Upper lobe of left lung (tissue), 6 donors: ENCODE measurements at places on chromosomes 7 and 10. TPM values are rescaled to one million over a fixed set of nuclear protein-coding genes. Genes with fewer than 3 reads are reported as not detected.

The GATAD1 gene
- 25.5 TPM for total RNA-seq

The PPP1R9A gene
- total RNA-seq = 41.9 TPM

The GSTO1 gene
- 147 TPM for total RNA-seq

The GOLGA7B gene
- 1.0 TPM for total RNA-seq

The R3HCC1L gene
- 21.9 TPM for total RNA-seq

The MACROH2A2 gene
- 7.0 TPM for total RNA-seq

- no peak overlapping the region for H3K27ac ChIP-seq
- H3K4me3 ChIP-seq = no peak overlapping the region
- no peaks in the 10 kb centered on the region for H3K36me3 ChIP-seq
- H3K4me1 ChIP-seq = no peaks in the 10 kb centered on the region
These were observed 992.7 kb upstream of the MBL2 start for GRCh38 chr10:53765311-53765710.

DNA sequence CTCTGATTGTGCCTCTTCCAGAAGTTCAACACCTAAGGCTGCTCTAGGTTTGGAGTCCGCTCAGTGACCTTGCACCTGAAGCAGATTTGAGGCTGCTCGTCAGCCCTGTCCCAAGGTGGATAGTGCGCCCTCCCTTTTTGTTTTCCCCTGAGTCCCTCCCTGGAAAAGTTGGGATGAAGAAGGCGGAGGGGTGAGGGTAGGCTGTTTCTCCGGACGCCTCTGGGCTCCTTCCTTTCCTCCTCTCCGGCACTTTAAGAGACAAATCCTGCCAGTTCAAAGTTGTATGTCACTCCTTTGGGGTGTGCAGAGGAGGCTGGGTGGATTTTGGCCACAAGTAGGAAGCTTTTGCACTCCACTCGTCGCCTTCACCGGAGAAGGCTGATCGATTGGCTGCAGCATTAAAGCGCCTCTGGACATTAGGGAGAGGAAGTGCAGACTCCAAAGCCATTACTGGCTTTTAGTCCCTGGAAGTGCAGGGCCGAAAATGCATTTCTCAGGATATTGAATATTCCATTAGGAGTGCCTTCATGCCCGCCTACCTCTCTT lies 81.9 kb upstream of the PRKG1 start:
- peaks cover 8% of the 10 kb centered on the region for H3K4me1 ChIP-seq
- no peak for DNase-seq
- peak overlapping the region; percentile 71 for H3K4me3 ChIP-seq
- H3K36me3 ChIP-seq = no peaks in the 10 kb centered on the region

- no peaks in the 10 kb centered on the region for H3K4me1 ChIP-seq
- no peak for DNase-seq
- no peaks in the 10 kb centered on the region for H3K36me3 ChIP-seq
- no peak overlapping the region for H3K27ac ChIP-seq
- no peaks in the 10 kb centered on the region for H3K27me3 ChIP-seq
These were observed 155.6 kb downstream of the PKD1L1 start for GRCh38 chr7:47792521-47793121.

DNA sequence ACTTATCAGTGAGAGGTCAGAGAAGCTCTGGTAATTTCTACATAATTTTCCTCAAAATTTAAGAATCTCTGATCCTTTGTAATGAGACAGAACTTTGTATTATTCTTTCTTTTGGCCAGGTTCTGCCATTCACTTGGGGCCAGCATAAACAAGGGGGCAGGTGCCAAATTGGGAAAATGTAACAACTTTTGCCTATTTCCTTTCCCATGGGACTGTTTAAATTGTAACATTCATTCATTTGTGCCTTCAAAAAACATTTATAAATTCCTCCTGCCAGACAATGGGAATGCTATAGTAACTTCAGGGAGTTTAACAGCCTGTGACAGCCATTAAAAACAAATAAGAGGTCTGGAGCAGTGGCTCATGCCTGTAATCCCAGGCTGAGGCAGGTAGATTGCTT lies 12.4 kb downstream of the DYNC1I1 start:
- no peak overlapping the region for H3K27ac ChIP-seq
- H3K27me3 ChIP-seq = no peaks in the 10 kb centered on the region
- H3K4me3 ChIP-seq = no peak overlapping the region
- no peaks in the 10 kb centered on the region for H3K4me1 ChIP-seq
- DNase-seq = no peak
- H3K36me3 ChIP-seq = no peaks in the 10 kb centered on the region

DNA sequence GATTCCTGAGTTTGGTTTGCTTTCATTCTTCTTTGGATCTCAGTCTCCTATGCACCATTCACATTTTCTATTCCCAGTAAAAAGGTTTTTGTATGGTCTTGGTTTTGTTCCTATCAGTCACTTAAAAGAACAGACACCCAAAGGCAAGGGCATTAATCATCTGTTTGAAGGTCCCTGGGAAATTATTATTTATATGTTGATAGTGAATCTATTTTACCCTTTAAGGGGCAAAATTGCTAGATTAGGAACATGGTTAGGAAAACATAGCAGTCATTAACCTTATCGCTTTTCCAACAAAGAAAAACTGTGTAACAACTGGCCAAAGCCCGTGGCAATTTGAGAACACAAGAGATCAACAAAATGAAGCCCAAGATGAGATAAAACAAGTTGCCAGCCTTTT lies 1146.6 kb upstream of the C7orf33 start:
- no peak overlapping the region for H3K27ac ChIP-seq
- DNase-seq = no peak
- no peaks in the 10 kb centered on the region for H3K4me1 ChIP-seq
- no peak overlapping the region for H3K4me3 ChIP-seq
- no peaks in the 10 kb centered on the region for H3K36me3 ChIP-seq
- H3K27me3 ChIP-seq = no peaks in the 10 kb centered on the region

DNA sequence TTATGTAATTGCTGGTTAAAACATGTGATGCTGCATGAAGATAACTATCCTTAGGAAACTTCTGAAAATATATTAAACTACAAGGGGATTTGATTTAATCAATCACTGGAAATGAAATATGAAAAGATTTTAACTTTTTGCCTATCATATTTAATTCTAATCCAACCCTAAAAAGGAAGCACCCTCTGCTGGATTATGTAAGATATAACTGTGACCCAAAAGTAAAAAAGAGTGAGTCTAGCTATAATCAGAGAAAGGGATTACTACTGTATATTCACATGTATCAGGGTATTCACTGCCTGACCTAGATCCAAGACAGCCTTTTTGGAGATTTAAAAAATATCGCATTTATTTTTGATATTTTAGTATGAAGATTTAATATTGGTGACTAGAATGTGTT lies 295.5 kb downstream of the MDFIC start:
- H3K4me1 ChIP-seq = no peaks in the 10 kb centered on the region
- no peak overlapping the region for H3K4me3 ChIP-seq
- H3K27me3 ChIP-seq = no peaks in the 10 kb centered on the region
- H3K36me3 ChIP-seq = no peaks in the 10 kb centered on the region
- DNase-seq = no peak
- H3K27ac ChIP-seq = no peak overlapping the region

DNA sequence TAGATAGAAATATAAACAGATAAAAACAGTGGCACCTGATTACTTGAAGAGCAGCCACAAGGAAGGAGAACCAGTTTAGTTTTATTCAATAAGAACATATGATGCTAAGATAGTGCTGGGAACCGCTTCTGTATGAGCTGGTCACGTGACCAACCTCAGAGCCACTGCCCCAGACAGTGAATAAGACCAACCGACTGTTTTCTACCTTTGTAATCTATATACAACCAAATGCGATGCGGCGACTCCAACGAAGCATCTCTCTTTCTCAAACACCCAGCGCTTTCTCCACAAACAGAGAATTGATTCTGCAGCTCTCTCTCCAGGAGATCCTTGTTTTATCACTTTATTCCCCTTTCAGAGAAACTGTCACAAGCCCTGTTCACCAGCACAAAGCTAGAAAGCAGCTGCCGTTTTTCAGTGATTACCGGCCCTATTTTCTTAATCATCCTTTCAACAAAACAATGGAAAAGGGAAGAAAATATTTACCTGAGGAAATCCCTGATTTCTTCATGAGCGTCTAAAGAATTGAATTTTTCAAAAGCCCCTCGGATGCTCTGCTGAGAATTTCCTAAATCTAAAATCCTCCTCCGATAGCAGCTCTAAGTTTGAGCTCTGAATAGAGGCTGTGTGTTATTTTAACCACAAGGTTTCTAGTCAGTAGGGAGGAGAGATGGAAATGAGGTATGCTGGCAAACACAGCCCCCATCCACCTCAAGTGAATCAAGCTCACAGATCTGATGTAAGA lies 55.7 kb upstream of the JCAD start:
- no peak overlapping the region for H3K4me3 ChIP-seq
- H3K4me1 ChIP-seq = no peaks in the 10 kb centered on the region
- DNase-seq = peak; percentile 50
- H3K36me3 ChIP-seq = no peaks in the 10 kb centered on the region

- no peaks in the 10 kb centered on the region for H3K4me1 ChIP-seq
- no peaks in the 10 kb centered on the region for H3K36me3 ChIP-seq
- no peak for DNase-seq
- H3K27me3 ChIP-seq = no peaks in the 10 kb centered on the region
These were observed 28.2 kb downstream of the INPP5F start for GRCh38 chr10:119754085-119754484.

- H3K27me3 ChIP-seq = no peaks in the 10 kb centered on the region
- H3K4me1 ChIP-seq = peaks cover 12% of the 10 kb centered on the region
- DNase-seq = no peak
These were observed 7.0 kb downstream of the GSAP start for GRCh38 chr7:77409005-77409738.

GRCh38 chr10:70430493-70431445 lies 10.7 kb downstream of the NODAL start:
- peaks cover 10% of the 10 kb centered on the region for H3K36me3 ChIP-seq
- no peak overlapping the region for H3K4me3 ChIP-seq
- peak overlapping the region; percentile 74 for H3K27ac ChIP-seq
- peaks cover 31% of the 10 kb centered on the region for H3K4me1 ChIP-seq
- no peaks in the 10 kb centered on the region for H3K27me3 ChIP-seq
- DNase-seq = peak; percentile 85

- no peak overlapping the region for H3K4me3 ChIP-seq
- H3K27me3 ChIP-seq = no peaks in the 10 kb centered on the region
- no peak overlapping the region for H3K27ac ChIP-seq
- no peaks in the 10 kb centered on the region for H3K36me3 ChIP-seq
These were observed 198.7 kb downstream of the CXCL12 start for GRCh38 chr10:44186150-44186549.

GRCh38 chr10:78904196-78904595 lies 164.6 kb upstream of the ZMIZ1 start:
- H3K27ac ChIP-seq = no peak overlapping the region
- H3K4me1 ChIP-seq = no peaks in the 10 kb centered on the region
- H3K36me3 ChIP-seq = no peaks in the 10 kb centered on the region
- no peaks in the 10 kb centered on the region for H3K27me3 ChIP-seq
- no peak overlapping the region for H3K4me3 ChIP-seq

DNA sequence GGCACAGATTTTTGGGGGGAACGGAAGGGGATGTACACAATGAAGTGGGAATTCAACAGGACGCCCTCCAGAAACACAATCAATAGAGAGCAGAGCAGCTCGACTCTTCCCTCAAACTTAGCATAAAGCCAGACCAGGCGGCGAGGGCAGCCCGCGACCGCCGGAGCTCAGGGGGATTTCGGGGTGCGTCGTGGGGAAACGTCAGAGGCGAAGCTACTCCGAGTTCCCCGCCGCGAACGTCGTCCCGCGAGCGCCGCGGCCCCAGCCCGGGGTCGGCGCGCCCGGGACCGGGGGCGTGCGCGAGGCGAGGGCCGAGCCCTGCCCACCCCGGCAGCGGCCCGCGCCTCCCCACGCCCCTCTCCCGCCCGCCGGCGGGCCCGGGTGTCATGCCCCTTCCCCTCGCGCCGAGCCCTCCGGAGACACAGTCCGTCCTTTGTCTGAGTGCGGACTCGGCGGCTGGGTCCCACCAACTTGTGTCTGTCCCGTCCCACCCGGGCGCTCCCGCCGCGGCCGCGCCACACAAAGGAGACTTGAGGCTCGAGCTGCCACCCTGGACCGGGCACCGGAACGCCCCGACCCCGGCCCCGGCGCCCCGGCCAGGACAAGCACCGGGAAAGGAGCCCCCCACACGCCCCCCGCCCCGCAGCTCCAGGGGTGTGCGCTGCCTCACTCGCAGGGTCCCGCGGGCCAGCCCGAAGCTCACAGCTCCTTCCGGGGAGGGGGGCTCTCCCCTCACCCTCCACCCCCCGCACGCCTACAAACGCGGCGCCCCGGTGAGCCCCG lies 634 bp downstream of the EZH2 start:
- peak; percentile 32 for DNase-seq
- H3K4me1 ChIP-seq = peaks cover 9% of the 10 kb centered on the region
- H3K4me3 ChIP-seq = peak overlapping the region; percentile 96
- H3K36me3 ChIP-seq = no peaks in the 10 kb centered on the region

- H3K4me3 ChIP-seq = no peak overlapping the region
- no peaks in the 10 kb centered on the region for H3K4me1 ChIP-seq
- DNase-seq = no peak
- no peak overlapping the region for H3K27ac ChIP-seq
- H3K27me3 ChIP-seq = no peaks in the 10 kb centered on the region
These were observed 43.0 kb downstream of the MTERF1 start for GRCh38 chr7:91837397-91838070.

DNA sequence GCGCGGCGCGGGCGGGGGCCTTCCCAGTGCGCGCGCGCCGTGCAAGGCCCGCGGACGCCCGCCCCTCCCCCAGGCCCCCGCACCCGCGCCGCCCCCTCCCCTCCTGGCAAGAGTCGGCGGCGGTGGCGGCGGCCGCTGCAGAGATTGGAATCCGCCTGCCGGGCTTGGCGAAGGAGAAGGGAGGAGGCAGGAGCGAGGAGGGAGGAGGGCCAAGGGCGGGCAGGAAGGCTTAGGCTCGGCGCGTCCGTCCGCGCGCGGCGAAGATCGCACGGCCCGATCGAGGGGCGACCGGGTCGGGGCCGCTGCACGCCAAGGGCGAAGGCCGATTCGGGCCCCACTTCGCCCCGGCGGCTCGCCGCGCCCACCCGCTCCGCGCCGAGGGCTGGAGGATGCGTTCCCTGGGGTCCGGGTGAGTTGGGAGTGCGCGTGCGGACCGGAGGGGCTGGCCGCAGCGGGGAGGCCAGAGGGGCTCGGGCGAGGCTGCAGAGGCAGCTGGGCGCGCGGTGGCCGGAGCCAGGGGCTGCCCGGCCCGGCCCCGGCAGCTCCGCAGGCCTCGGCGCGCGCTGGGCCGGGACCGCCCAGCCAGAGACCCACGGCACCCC lies at the start of gene BMPR1A:
BMPR1A (plus strand) TSS at position 109 of the 602 bp plus-strand sequence. CDS start 119,400 bp downstream, outside the sequence.
- no peaks in the 10 kb centered on the region for H3K27me3 ChIP-seq
- H3K27ac ChIP-seq = peak within 1 kb of the TSS; percentile 95
- peaks cover 6% of the 10 kb centered on the region for H3K4me1 ChIP-seq
- peak within 1 kb of the TSS; percentile 75 for H3K4me3 ChIP-seq
- no peaks in the 10 kb centered on the region for H3K36me3 ChIP-seq

DNA sequence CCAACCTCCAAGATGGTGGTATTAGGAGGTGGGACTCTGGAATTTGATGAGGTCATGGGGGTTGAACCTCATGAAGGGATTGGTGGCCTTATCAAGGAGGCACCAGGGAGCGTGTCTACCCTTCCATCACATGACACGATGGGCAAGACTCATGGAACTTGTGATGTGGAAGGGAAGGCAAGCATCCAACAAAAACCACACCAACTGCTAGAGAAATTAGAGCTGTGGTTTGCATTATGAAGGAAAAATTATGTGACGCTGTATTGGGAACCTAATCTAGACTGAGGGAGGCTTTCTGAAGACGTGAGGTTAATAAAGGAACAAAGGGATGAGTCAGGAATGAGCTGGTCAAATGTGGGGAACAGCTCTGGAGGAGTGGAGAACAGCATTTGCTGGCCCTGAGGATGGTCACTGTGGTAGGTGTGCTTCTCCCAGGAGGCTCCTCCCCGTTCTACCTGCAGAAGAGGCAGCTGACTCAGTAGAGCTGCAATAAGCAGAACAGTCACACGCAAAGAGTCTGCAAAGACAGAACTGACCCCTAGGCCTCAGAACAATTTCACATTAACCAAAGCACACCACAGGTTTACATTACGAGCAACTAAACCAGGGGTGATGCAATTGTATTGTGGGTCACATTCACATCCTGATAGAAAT lies 236.6 kb upstream of the GRB10 start:
- H3K36me3 ChIP-seq = no peaks in the 10 kb centered on the region
- no peaks in the 10 kb centered on the region for H3K4me1 ChIP-seq
- H3K27ac ChIP-seq = no peak overlapping the region
- H3K27me3 ChIP-seq = no peaks in the 10 kb centered on the region
- DNase-seq = no peak
- no peak overlapping the region for H3K4me3 ChIP-seq
